T-cell (primary cell): ENCODE measurements at places on chromosomes 13 and 19.

DNA sequence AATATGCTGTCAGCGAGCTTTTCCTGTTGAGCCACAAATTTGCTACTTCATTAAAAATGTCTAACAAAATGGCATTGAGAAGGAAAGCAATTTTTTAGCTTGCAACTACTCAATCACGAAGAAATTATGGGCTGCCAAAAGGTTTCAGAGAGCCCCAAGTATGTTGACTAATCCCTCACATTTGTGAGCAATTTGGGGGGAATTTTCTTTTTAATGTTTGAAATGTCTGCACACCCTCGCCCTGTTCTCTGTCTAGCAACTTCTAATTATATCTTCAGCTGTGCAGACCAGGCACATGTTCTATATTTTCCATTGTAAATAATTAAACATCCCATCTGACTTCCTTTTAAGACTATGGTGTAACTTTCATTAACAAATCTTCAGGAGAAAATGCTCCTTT lies 192.9 kb downstream of the DCT start:
- H3K27ac ChIP-seq = no peak overlapping the region
- H3K4me1 ChIP-seq = no peaks in the 10 kb centered on the region
- H3K27me3 ChIP-seq = no peaks in the 10 kb centered on the region
- no peaks in the 10 kb centered on the region for H3K36me3 ChIP-seq
- DNase-seq = no peak
- no peak overlapping the region for H3K4me3 ChIP-seq

DNA sequence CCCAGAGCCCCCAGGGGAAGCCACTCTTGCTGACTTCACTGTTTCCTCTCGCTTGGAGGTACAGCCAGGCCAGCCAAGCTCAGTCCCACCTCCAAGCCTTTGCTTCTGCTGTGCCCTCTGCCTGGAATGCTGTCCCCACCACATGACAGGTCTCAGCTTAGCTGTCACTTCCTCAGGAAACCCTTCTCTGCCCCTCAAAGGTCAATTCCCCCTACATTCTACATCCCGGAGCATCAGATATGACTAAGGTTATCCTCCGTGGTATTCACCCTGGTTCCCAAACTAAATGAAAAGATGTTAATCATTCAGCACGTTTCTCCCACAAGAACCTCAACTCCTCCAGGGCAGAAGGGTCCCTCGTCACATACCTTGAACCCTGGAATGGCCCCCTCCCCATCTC lies 53.5 kb downstream of the PTPRS start:
- no peaks in the 10 kb centered on the region for H3K27me3 ChIP-seq
- H3K36me3 ChIP-seq = no peaks in the 10 kb centered on the region
- peaks cover 10% of the 10 kb centered on the region for H3K4me1 ChIP-seq
- no peak for DNase-seq

GRCh38 chr19:11970174-11970573 lies 5.3 kb downstream of the ZNF763 start:
- peaks cover 2% of the 10 kb centered on the region for H3K4me1 ChIP-seq

DNA sequence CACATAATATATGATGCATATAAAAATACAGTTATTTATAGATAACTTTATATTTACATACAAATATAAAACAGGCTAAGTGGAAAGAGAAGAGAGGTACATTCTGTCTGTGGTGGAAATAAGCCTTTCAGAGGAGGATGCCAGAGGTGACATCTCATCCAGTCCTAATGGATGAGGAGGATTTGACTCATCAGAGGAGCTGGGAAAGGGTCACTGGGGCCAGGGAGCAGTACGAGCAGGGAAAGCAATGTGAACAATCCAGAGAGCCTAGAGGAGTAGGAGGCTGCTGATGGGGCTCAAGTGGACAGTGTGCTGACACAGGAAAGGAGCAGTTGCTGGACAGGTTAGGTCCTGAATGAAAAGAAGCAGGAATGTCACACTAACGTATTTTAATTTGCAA lies 18.6 kb downstream of the NALCN start:
- no peak overlapping the region for H3K4me3 ChIP-seq
- no peaks in the 10 kb centered on the region for H3K4me1 ChIP-seq
- no peaks in the 10 kb centered on the region for H3K27me3 ChIP-seq
- no peak for DNase-seq
- H3K36me3 ChIP-seq = no peaks in the 10 kb centered on the region
- H3K27ac ChIP-seq = no peak overlapping the region

GRCh38 chr13:106467427-106468122 lies 67.9 kb downstream of the EFNB2 start:
- no peaks in the 10 kb centered on the region for H3K36me3 ChIP-seq
- H3K4me3 ChIP-seq = no peak overlapping the region
- no peak for DNase-seq
- peaks cover 8% of the 10 kb centered on the region for H3K27me3 ChIP-seq
- no peaks in the 10 kb centered on the region for H3K4me1 ChIP-seq
- H3K27ac ChIP-seq = no peak overlapping the region

- no peaks in the 10 kb centered on the region for H3K4me1 ChIP-seq
- no peak for DNase-seq
- H3K27me3 ChIP-seq = peaks cover 2% of the 10 kb centered on the region
- H3K4me3 ChIP-seq = no peak overlapping the region
These were observed 34.3 kb downstream of the CYP2B6 start for GRCh38 chr19:41025411-41025810.

- H3K27me3 ChIP-seq = no peaks in the 10 kb centered on the region
- H3K36me3 ChIP-seq = no peaks in the 10 kb centered on the region
- H3K27ac ChIP-seq = no peak overlapping the region
- no peaks in the 10 kb centered on the region for H3K4me1 ChIP-seq
- no peak overlapping the region for H3K4me3 ChIP-seq
These were observed 621.2 kb upstream of the SPRY2 start for GRCh38 chr13:80962173-80962572.

- H3K4me1 ChIP-seq = peaks cover 12% of the 10 kb centered on the region
- no peak for DNase-seq
- H3K27me3 ChIP-seq = peaks cover 25% of the 10 kb centered on the region
- H3K27ac ChIP-seq = no peak overlapping the region
- H3K4me3 ChIP-seq = peak overlapping the region; percentile 53
- H3K36me3 ChIP-seq = no peaks in the 10 kb centered on the region
These were observed 8.5 kb downstream of the CDX2 start for GRCh38 chr13:27960362-27961226.

DNA sequence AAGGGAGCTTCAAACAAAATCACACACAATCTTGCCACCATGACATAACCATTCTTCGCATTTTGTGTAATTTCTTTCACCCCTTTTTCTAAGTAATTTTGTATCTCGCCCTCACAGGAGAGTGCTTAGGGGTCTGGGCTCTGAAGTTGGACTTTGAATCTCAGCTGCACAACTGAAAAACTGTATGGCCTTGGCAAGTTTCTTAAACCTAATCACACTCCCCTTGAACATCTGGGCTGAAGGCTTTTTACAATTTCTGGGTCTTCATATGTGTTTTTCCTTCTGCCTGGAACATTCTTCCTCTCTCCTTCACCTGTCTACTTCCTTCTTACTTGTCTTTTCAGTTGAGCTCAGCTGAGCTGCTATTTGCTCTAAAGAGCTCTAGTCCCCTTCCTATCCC lies 24.3 kb upstream of the CPB2 start:
- H3K27me3 ChIP-seq = no peaks in the 10 kb centered on the region
- peaks cover 22% of the 10 kb centered on the region for H3K4me1 ChIP-seq
- no peak overlapping the region for H3K27ac ChIP-seq
- no peak for DNase-seq
- no peak overlapping the region for H3K4me3 ChIP-seq

- no peak overlapping the region for H3K27ac ChIP-seq
- H3K27me3 ChIP-seq = no peaks in the 10 kb centered on the region
- H3K36me3 ChIP-seq = no peaks in the 10 kb centered on the region
- H3K4me1 ChIP-seq = no peaks in the 10 kb centered on the region
- no peak for DNase-seq
- no peak overlapping the region for H3K4me3 ChIP-seq
These were observed 38.4 kb upstream of the ADGRE5 start for GRCh38 chr19:14342809-14343208.

DNA sequence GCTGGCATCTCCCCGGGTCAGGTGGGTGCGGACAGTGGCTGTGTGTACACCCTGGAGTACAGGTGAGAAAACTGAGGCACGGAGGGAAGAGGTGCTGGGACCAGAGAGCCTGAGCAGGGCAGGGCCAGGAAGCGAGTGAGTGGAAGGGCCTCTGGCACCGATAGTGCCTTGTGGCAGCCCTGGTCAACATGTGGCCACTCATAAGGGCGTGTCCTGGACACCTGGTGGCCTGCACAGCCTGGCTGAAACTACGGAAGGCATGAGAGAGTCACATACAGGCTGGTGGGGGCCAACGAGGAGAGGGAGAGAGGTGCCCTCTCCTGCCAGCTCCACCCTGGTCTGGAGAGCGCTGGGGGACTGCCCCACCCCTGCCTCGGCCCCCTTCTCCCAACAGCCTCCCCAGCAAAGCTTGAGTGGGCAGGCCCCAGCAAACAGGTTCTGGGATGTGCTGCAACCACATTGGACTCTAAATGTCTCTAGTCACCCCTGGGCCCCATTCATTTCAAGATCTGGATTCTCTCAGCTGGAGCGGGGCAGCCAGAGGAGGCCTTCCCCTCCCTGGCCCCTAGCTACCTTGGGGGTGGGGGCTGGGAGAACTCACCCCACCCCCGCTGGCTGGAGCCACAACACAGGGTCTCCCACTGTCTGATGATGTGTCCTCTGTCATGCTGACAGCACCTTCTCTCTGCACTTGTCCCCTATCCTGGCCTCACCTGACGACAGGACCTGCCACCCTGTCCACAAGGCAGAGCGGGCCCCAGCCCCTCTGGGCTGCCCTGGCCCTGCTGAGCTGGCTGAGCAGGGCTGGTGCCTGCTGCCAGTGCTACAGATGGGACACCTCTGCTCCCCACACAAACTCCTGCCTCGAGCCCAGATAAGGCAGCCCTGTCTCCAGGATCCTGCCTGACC lies 5.8 kb downstream of the CBARP start:
- peaks cover 5% of the 10 kb centered on the region for H3K4me1 ChIP-seq
- no peak overlapping the region for H3K4me3 ChIP-seq
- H3K27me3 ChIP-seq = peaks cover 15% of the 10 kb centered on the region
- DNase-seq = no peak

DNA sequence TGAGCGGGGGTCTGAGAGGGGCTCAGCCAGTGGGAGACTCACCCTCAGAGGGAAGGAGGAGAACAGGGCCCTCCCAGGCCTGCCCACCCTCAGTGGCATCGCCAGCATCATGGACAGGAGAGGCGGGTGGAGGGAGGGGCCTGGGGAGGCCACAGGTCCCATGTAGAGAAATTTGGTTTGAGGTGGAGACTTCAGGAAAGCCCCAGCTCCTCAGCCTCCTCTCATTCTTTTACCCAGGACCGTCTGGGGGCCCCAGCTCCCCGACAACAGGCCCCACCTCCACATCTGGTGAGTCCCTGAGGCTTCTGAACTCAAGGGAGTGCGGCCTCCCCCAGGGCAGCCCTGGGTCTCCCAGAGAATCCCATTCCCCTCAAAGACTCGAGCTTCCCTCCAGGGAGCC lies 3.1 kb downstream of the LILRB1 start:
- H3K27ac ChIP-seq = no peak overlapping the region
- no peak overlapping the region for H3K4me3 ChIP-seq
- H3K36me3 ChIP-seq = no peaks in the 10 kb centered on the region

DNA sequence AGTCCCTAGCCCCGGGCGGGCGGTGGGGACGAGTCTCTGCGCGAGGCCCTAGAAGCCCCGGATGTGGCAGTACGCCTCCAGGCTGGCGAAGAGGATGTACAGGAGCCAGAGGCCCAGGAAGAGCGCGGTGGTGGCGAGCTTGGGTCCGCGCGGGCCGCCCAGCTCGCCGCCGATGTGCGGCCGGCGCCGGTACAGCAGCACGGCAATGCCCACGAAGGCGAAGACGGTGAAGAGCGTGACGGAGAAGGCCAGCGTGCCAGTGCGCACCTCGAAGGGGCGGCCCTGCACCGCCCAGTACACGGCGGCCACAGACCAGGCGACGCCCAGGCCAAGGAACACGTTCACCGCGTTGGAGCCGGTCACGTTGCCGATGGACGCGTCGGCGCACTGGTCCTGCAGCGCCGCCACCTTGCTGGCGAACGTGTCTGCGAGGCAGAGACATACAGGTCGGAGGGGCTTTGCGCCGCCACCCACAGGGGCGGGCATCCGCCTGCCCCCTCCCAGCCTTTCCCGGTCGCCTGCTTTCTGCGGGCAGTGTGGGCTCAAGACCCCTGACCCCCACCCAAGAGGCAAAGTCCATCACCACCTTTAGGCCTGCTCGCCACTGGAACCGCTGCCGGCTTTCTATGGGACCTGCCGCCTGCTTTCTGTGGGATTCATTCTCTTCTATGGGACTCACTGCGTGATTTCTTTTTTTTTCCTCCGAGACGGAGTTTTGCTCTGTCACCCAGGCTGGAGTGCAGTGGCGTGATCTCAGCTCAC lies 10.9 kb upstream of the MEIS3 start:
- H3K27ac ChIP-seq = no peak overlapping the region
- peaks cover 4% of the 10 kb centered on the region for H3K27me3 ChIP-seq
- peaks cover 23% of the 10 kb centered on the region for H3K4me1 ChIP-seq
- DNase-seq = no peak
- no peak overlapping the region for H3K4me3 ChIP-seq

- H3K27me3 ChIP-seq = no peaks in the 10 kb centered on the region
- H3K4me1 ChIP-seq = no peaks in the 10 kb centered on the region
- H3K4me3 ChIP-seq = no peak overlapping the region
- no peak overlapping the region for H3K27ac ChIP-seq
- no peaks in the 10 kb centered on the region for H3K36me3 ChIP-seq
- DNase-seq = no peak
These were observed 88.0 kb downstream of the TBC1D4 start for GRCh38 chr13:75393839-75394520.
